ENCODE measurements at places on chromosomes 4 and X.

GRCh38 chrX:120235284-120235683, 15.3 kb upstream of the ZBTB33 start:
- DNase-seq = no peak

DNA sequence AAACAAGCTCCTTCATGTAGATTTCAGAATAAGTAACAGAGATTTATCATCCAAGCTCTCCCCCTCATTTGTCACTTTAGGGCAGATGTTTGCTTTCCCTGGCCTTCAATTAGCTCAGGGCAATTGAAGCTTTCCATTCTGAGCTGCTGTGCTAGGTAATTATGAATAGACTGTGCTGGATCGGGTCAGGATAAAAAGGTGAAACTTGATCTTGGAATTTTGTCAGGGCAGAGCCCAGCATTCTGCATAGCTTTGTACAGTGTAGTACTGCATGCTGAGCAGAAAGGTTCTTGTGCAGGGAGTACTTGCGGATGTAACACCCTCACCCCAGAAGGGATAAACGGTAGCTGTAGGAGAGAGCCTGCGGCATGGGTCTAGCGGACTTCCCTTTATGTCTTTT, 64.0 kb upstream of the CLDN34 start:
- no peak for DNase-seq

GRCh38 chr4:67234296-67234695, 311.0 kb downstream of the CENPC start:
- no peak for DNase-seq

DNA sequence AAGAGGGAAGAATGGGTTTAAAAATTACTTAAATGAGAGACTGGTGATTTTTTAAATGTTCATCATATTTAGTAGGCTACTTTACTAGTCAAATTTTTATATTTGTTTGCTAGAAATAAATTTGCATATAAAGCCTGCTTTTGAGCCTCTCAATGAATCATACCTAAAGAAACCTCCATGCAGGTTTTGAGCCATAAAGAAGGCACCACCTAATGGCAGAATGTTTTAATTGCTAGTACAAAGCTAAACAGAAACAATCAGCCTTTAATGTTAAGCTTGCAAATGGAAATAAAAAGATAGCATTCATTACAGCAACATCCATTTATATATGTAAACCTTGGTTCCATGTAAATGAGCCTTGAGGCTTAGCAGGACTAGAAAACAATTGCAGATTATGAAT, 989.7 kb downstream of the CCSER1 start:
- DNase-seq = no peak

DNA sequence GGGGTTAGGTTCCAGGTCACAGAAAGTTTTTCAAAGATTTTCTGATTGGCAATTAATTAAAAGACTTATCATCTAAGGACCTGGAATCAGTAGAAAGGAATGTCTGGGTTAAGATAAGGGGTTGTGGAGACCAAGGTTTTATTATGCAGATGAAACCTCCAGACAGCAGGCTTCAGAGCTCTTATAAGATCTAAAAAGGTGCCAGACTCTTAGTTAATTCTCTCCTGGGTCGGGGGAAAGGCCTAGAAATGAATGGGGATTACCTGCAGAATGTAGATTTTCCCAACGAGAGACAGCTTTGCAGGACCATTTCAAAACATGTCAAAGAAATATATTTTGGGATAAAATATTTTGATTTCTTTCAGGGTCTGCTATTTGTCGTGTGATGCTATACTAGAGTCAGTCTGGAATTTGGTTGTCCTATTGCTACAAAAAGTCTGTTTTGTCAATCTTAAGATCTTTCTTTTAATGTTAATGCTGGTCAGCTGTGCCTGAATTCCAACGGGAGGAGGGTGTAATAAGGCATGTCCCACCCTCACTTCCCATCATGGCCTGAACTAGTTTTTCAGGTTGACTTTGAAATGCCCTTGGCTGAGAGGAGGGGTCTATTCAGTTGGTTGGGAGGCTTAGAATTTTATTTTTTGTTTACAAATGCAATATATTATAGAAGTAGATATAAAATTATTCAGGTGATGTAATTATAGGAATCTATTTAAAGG, 15.8 kb downstream of the EGF start:
- DNase-seq = no peak

- DNase-seq = no peak
Observed at GRCh38 chr4:91207535-91207934, 1080.3 kb downstream of the CCSER1 start.
